ENCODE measurements at places on chromosomes 1 and 21.

DNA sequence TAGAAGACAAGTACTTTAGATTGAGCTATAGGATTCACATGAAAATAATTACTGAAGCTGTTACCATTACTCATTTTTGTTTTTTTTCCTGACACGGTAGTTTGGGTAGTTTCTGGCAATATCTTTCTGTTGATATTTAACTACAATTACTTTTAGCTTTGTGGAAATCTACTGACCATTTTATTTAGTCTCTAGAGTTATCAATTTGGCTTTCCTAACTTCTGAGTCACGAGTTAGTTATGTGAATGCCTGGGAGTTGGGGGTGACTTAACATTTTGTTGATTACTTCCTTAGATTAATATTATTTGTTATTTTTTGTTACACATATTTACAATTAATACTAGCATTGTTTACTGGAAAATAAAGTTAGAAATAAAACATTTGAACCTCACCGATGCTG is 160.6 kb downstream of the HMCN1 start:
- DNase-seq, result no peak

- DNase-seq, result no peak
Observed at GRCh38 chr1:154595621-154596020, 12.4 kb downstream of the ADAR start.

- no peak for DNase-seq
Observed at GRCh38 chr1:209607102-209607794, 23.7 kb downstream of the CAMK1G start.

DNA sequence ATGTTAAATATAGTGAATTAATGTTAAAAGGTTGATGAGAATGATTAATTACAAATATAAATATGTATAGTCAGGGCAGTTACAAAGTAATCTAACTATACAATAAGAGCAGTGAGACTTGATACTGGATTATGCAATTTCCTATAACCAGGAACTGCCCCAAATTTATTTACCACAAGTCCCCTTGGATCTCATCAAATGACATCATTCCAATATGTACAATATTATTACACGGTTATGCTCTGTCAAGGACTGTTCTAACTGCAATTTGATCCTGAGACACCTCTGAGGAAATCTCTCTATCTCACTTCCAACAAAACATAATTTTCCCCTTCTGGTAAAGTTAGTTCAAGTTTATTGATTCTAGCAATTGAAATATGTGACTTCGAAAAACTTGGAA is 917.6 kb downstream of the NCAM2 start:
- DNase-seq, result no peak

- no peak for DNase-seq
Observed at GRCh38 chr1:58765441-58765840, 18.4 kb downstream of the JUN start.

DNA sequence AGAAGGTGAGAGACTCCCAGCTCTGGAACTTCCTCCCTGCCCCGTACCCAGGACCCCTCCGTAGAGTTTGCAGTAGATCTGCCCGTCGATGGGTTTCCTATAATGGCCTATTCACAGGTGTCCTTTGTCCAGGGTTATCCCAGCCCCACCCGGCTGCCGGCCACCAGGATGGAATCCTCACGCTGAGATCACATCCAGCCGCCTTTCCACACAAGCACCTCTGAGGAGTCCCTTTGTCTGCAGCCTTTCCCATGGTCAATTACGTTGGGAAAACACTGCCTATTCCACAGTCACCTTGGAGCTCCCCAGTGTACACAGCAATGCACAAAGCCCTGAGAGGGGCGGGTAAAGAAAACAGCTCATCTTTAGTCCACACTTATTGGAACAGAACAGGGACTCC is 190.0 kb upstream of the EDN2 start:
- DNase-seq, result no peak

DNA sequence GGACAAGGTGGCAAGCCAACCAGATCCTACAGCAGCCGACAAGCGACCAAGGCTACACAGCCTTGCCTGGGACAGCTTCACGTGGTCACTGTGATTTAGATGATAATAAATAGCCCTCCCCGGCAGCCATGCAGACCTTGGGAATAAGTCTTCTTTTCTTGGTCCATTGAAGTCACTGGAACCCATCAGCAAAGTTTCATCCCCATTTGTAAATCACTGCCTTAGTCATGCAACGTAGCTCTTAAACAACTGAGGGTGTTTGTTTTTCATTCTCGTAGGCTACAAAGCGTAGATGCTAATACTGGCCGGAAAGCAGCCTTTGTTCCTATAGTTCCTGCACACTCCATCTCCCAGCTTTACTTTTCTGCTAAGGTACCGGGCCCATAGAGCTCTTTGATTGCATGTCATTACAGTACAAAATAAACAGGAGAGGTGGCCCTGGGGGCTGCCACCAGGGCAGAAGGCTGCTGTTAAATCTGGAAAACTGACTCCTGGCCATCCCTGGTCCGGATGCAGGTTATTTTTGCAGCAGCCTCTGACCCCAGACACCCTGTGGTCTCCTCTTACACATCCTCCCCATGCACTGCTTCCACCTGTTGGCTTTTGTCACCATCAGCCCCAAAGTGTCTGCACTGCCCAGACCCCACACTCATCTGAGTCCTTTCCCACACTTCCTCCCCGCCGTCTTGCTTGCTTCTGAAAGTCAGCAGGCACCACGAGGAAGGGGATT is 105.5 kb downstream of the TOMM20 start:
- DNase-seq, result no peak

GRCh38 chr21:25387665-25388064 is 219.6 kb downstream of the MRPL39 start:
- DNase-seq, result no peak

GRCh38 chr1:207925210-207925609 is 14.3 kb upstream of the CD34 start:
- DNase-seq, result no peak

DNA sequence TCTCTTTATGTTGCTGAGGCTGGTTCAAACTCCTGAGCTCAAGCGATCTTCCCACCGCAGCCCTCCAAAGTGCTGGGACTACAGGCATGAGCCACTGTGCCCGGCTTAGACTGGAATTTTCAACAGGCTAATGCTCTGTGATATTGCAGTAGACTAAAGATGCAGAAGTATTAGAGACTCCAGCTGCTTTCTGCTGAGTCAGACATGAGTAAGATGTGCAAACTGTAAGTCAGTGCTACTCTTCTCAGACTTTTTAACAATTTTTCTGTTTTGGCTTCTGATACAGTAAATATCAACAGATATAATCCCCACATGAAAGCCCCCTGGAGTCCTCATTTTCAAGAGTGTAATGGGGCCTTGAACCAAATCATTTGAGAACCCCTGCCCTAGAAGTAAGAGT is 29.3 kb upstream of the NLRP3 start:
- DNase-seq, result no peak

- DNase-seq, result no peak
Observed at GRCh38 chr1:71918630-71919029, 363.7 kb downstream of the NEGR1 start.

- no peak for DNase-seq
Observed at GRCh38 chr1:38527373-38527966, 332.1 kb downstream of the RRAGC start.

GRCh38 chr1:229897501-229897900 is 169.5 kb upstream of the GALNT2 start:
- DNase-seq, result no peak

- no peak for DNase-seq
Observed at GRCh38 chr1:114585231-114585630, 3.8 kb upstream of the BCAS2 start.

DNA sequence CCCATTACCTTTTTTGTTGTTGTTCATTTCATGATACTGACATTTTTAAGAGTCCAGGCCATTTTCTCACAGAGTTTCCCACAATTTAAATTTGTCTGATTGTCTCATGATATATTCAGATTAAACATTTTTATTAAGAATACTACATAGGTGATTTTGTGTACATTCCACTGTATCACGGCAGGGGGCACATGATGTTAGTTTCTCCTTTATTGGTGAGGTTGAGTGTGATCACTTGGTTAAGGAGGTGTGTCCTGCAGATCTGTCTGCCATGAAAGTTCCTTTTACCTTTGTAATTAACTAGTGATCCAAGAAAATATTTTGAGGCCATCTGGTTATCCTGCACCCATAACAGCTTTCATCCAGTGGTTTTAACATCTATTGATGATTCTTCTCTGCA is 11.8 kb downstream of the RTCA start:
- DNase-seq, result no peak

- no peak for DNase-seq
Observed at GRCh38 chr1:9646037-9646436, 5.5 kb upstream of the PIK3CD start.

DNA sequence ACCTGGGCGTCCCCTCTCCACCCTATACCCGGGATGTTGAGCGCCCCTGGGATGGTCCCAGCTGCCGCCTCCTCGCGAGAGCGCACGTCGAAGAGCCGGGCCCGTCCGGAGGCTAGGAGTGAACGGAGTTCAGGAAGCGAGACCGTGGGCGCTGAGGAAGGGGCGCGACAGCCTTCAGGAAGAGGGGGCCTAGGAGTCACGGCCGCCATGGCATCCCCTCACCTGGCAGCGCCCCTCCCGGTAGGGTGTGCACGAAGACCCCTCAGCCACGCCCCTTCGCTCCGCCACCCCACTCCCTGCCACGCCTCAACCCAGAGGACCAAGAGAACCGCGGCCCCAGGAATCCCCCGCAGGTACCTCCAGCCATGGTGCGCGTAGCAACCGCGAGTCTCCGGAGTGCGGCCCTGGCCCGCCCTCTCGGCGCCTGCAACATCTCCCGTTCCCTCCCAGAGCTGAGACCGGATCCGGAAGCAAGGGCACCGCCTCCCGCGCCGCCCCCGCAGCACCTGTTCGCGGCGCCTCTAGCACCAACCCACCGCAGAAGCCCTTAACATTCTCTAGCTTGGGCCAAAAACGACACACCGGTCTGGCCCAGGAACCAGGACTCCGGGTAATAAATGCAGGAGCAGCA is at the start of gene TSTD1:
TSS of gene TSTD1 (minus strand) at position 442 of the 631 bp plus-strand sequence. CDS start at position 367, 75 bp downstream.
- DNase-seq, result peak; percentile 81

DNA sequence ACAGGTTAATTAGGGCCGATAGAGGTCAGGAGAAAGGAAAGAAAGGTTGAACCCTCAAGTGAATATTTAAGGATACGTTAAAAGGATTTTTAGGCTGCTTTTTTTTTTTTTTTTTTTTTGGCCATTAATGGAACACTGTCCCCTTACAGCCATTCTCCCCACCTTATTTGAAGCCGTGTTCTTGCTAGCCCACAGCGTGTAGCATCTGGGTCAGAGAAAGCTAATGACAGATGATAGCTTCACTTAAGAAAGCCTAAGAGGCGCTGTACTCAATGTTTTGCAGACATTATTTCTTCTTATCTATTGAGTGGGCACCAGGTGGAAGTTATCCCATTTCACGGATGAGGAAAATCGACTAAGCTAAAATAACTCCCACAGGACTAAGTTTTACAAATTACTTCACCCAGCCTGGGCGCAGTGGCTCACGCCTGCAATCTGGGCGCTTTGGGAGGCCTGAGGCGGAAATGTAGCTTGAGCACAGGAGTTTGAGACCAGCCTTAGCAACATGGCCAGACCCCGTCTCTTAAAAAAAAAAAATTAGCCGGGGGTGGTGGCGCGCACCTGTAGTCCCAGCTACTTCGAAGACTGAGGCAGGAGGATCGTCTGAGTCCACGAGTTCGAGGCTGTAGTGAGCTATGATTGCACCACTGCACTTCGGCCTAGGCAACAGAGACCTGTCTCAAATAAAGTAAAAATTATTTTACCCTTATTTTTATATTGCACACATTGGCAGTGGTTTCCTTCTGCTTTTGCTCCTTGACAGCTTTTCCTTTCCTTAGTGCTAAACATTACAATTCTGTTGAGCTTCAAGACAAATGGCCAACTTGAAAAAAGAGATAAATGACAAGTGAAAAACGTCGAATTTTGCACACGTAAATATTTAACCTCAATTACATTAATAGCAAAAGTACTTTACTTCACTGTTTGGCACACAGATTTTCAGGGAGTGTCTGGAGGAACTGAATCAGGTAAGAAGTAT is 1.1 kb upstream of the PHTF1 start:
- DNase-seq, result no peak

DNA sequence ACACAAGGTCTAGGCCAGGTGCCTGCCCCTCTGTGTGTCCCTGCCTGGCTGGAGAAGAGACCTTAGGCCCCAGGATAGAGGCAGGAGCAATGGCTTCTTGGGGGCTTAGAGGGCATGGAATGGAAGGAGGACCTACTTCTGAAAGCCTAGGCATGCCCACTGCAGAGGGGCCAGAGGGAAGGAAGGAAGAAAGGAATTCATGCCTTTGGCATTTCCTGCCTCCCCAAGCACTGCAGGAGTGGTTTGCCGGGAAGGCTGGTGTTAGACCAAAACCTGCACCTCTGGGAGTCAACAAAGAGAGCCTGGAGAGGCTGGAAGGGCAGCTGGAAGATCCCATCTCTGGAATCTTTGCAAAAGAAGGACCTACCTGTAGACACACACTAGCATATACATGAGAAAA is 50.7 kb upstream of the KCNE2 start:
- DNase-seq, result no peak

DNA sequence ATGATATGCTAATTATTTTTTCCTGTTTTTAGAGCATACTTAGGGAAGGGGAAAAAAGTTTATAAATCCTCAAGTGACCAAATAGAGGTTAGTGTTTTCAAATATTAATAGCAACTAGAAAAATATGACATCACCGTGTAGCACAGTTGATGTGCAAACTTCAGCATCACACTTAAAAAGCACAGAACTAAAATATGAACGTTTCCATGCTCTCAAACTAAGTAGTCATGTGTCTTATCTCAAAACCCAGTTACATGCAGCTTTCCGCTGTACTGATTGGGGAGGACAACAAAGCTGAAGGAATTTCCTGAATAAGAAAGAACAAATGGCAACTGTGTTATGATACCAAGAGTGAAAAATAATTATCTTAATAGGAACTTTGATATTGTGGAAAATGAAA is 903.7 kb downstream of the ADGRL2 start:
- DNase-seq, result no peak

DNA sequence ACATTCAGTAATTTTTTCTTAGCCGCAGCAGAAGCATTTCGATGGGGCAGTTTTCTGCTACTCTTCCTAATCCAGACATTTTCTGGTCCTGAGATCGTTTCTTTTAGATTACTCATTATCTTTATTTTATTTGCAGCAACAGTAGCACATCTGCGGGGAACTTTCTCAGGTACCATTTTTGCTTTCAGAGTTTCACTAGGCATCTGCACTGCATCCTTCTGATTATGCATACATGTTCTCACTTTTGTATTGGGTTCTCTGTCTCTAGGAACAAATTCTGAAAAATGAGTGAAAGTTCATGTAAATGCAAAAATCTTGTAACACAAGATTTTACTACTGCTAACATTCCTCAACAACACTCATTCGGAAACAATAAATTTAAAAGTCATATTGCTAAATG is 3.9 kb upstream of the PSMG1 start:
- no peak for DNase-seq

DNA sequence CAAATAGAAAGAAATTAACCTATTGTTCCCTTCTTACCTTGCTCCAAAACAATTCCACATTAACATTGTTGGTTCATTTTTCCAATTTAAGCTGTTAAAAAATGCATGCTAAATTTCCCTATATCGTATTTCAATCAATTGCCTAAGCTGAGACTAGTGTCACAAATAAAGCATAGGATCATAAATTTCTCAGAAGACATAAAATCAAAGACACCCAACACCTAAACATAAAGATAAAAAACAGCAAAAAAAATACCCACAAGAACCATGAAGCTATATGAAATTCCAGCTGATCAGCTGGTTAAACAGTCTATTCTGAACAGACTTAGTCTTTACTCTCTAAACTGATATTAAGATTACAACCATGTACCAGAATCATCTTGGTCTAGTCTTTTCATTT is 32.3 kb downstream of the ACBD6 start:
- no peak for DNase-seq

- no peak for DNase-seq
Observed at GRCh38 chr1:150256554-150257341, 826 bp upstream of the CA14 start.

- DNase-seq, result no peak
Observed at GRCh38 chr21:34814529-34814951, 145.7 kb downstream of the CLIC6 start.

GRCh38 chr1:101632548-101633272 is 364.0 kb downstream of the OLFM3 start:
- DNase-seq, result no peak

All from T-helper 9 cell (primary cell).